ENCODE measurements at places on chromosomes 16 and 17. TPM values are rescaled to one million over a fixed set of nuclear protein-coding genes. Genes with fewer than 3 reads are reported as not detected.

ZNF19 gene
- total RNA-seq = 2.2 TPM

- DNase-seq = peak; percentile 56
These were observed 698 bp downstream of the ACBD4 start for GRCh38 chr17:45135978-45136791.

DNA sequence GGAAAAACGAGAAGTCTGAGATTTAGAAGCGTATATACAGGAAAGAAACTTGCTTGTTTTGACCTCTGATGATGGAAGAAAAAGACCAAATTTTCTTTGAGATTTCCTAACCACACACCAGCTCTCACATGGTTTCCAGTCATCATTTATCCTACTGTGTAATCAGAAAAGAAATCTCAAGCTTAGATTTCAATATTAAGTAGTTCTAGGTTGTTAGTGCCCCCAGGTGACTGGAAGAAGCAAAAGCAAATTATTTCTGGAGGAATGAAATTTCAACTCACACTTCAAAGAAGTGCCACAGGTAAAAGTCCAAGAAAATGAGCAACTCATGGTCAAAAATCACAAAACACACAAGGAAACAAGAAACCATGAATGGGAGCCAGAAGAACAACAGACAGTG is 51.8 kb upstream of the KDM6B start:
- no peak for DNase-seq

DNA sequence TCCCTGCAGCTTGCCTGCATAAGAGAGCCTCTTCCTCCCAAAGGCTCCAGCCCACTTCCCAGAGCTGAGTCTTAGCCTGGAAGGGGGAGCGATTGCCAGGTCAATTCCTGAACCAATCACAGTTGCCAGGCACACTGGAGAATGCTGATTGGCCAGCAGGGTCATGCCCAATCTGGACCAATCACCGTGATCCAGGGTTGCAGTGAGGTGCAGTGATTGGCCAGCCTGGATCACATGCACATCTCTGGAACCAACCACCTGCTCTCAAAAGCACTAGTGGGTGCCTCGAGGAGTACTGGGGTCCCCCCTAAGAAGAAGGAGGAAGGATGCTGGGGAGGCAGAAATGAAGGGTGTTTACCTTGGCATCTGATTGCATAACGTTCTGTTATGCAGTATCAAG is 18.4 kb downstream of the NAGPA start:
- no peak for DNase-seq

GUCY2D gene
- total RNA-seq = not detected
